ENCODE measurements at places on chromosomes 6 and 20. TPM values are rescaled to one million over a fixed set of nuclear protein-coding genes. Genes with fewer than 3 reads are reported as not detected.

PBOV1 gene
- total RNA-seq = not detected

DEFB124 gene
- total RNA-seq = not detected

SSTR4 gene
- total RNA-seq = not detected

B3GAT2 gene
- total RNA-seq = not detected

DNA sequence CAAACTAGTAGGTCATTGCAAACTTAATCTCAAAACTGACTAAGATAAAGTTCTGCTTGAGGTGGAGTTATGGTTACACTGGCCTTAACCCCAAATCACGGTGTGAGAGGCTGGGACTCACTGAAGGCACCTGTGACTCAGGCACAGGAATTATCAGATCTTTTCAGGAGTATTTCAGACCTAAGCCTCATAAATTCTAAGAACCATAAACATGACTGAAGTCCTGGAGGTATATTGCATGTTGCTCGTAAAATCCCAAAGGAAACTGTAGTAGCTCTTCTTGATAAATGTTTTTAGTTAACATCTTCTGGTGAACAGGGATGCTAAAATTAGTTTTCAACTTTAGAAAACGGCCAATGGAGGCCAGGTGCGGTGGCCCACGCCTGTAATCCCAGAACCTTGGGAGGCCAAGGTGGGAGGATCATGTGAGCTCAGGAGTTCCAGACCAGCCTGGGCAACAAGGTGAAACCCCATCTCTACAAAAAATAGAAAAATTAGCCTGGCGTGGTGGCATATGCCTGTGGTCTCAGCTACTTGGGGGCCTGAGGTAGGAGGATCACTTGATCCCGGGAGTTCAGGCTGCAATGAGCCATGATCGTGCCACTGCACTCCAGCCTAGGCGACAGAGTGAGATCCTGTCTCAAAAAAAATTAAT, 36.5 kb downstream of the DZANK1 start:
- H3K27ac ChIP-seq = no peak overlapping the region
- H3K36me3 ChIP-seq = peaks cover 7% of the 10 kb centered on the region
- no peaks in the 10 kb centered on the region for H3K4me1 ChIP-seq
- no peaks in the 10 kb centered on the region for H3K27me3 ChIP-seq

- no peak for DNase-seq
- H3K4me3 ChIP-seq = no peak overlapping the region
- no peaks in the 10 kb centered on the region for H3K4me1 ChIP-seq
- no peaks in the 10 kb centered on the region for H3K27me3 ChIP-seq
- H3K36me3 ChIP-seq = no peaks in the 10 kb centered on the region
Measured at GRCh38 chr6:97462938-97463598, 180.1 kb upstream of the MMS22L start.

GRCh38 chr6:167892835-167893815, 66.4 kb downstream of the AFDN start:
- no peak overlapping the region for H3K4me3 ChIP-seq
- no peaks in the 10 kb centered on the region for H3K27me3 ChIP-seq

DNA sequence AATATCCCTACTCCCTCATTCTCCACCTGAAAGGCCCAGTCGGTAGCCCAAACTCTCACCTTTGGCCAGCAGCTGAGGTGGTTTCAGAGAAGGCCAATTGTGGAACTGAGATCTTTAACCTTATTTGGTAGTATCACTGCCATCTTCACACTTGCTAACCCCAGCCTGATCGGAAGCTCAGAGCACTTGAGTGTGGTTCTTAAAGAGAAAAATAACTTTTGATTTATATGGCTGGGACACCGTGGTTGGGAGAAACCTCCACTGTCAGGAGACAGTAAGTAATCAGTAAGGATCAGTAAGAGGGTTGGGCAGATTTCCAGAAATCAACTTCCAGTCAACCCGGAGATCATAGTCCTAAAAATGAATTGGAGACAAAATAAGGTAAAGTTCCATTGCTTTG, 22.8 kb upstream of the PRSS16 start:
- no peaks in the 10 kb centered on the region for H3K4me1 ChIP-seq
- no peaks in the 10 kb centered on the region for H3K27me3 ChIP-seq
- H3K36me3 ChIP-seq = no peaks in the 10 kb centered on the region
- no peak overlapping the region for H3K4me3 ChIP-seq

DNA sequence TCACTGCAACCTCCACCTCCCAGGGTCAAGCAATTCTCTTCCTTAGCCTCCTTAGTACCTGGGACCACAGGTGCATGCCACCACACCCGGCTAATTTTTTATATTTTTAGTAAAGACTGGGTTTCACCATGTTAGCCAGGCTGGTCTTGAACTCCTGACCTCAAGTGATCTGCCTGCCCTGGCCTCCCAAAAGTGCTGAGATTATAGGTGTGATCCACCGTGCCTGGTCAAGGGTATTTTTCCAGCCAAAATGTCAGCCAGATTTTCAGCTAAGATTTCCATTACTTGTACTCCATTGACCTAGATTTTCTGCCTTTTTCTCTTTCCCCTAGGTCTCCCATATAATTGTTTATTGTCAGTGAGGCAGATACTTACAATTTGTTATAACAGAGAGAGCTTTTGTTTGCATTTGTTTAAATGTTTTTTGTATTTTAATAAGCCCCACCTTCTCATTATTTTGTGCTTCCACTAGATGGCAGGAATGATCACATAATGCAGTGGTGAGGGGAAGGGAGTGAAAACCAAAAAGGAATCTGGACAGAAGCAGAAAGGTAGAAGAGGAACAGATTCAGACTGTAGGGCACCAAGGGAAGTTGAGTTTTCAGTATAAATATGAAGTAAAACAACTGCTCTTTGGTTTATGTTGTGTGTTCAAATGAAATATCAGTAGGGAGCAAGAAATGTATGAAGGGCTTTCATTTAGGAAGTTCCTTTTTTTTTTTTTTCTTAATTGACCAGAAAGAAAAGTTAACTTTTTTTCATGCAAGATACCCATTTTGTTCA, 29.7 kb downstream of the RPF2 start:
- H3K4me3 ChIP-seq = no peak overlapping the region
- no peaks in the 10 kb centered on the region for H3K27me3 ChIP-seq
- no peak overlapping the region for H3K27ac ChIP-seq
- peaks cover 4% of the 10 kb centered on the region for H3K4me1 ChIP-seq
- peaks cover 53% of the 10 kb centered on the region for H3K36me3 ChIP-seq

- no peak overlapping the region for H3K27ac ChIP-seq
- H3K27me3 ChIP-seq = no peaks in the 10 kb centered on the region
- H3K36me3 ChIP-seq = no peaks in the 10 kb centered on the region
- H3K4me1 ChIP-seq = no peaks in the 10 kb centered on the region
- H3K4me3 ChIP-seq = no peak overlapping the region
- DNase-seq = no peak
Measured at GRCh38 chr6:113488812-113489685, 368.1 kb upstream of the MARCKS start.

GRCh38 chr20:47921408-47921807, 136.1 kb upstream of the SULF2 start:
- H3K4me3 ChIP-seq = no peak overlapping the region
- no peaks in the 10 kb centered on the region for H3K27me3 ChIP-seq
- no peaks in the 10 kb centered on the region for H3K4me1 ChIP-seq
- no peak for DNase-seq

GRCh38 chr6:105364243-105364642, 38.6 kb downstream of the PREP start:
- DNase-seq = no peak
- H3K4me3 ChIP-seq = no peak overlapping the region
- peaks cover 64% of the 10 kb centered on the region for H3K36me3 ChIP-seq
- no peaks in the 10 kb centered on the region for H3K27me3 ChIP-seq

DNA sequence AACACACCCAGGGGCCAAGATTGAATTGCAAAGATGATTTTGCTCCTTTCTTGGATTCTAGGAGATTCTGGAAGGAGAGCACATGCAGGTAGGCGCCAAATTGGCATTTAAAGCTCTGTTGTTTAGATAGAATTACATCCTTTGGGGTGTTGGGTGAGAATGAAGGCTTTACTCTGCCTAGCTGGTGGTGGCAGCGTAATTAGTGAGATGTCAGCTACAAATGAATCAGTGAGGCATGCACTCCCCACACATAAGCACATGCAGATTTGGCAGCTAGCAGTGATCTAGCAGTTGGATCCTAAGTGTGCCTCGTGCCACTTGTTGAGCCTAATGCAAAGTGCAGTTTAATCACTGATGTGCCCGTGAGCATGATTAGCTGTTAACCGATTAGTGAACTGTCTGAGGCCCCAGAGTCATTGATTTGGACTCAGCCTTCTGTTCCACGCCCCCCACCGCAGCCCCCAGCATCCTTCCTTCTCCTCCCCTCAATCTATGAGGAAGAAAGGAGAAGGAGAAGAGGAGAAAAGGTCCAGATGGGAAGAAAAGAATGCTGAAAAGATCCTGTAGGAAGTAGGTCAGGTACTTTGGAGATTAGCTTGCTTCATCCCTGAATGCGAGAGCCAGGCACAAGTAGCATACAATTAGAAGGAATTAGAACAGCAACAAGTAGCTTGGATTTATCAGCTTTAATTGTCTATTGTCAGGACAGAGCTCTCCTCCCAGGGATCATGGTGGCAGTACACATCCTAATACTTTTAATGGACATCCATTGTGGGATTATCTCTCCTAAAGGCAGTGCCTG, 6.0 kb upstream of the PRDM1 start:
- H3K4me3 ChIP-seq = no peak overlapping the region
- peaks cover 6% of the 10 kb centered on the region for H3K4me1 ChIP-seq
- peak; percentile 22 for DNase-seq
- H3K36me3 ChIP-seq = no peaks in the 10 kb centered on the region
- H3K27me3 ChIP-seq = no peaks in the 10 kb centered on the region

Measured in stomach (tissue), 19 donors.